ENCODE measurements at places on chromosomes 7 and 10.

GRCh38 chr10:98272656-98273055, 4.7 kb upstream of the LOXL4 start:
- DNase-seq, result no peak

GRCh38 chr7:134798155-134798554, 18.7 kb downstream of the CALD1 start:
- DNase-seq, result no peak

DNA sequence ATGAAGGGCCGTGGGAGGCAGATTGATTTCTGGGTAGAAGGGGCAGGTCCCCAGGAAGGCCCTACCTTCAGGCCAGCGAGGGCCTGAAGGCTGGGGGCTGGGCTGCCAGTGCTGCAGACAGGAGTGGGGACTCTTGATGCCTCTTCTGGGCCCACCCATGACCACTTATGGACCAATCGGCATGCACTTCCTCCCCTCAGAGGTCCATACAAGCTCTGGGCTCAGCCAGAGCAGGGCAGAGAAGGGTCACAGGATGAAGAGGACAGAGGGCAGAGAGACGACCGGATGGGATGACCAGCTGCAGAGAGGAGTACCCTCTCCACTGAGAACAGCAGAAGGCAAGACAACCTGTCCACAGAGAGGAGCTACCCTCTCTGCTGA, 120.1 kb downstream of the DYNC2I1 start:
- DNase-seq, result no peak

- DNase-seq, result no peak
These were observed 39.4 kb upstream of the ARHGAP21 start for GRCh38 chr10:24762966-24763623.

GRCh38 chr7:12729112-12729511, 41.7 kb downstream of the ARL4A start:
- no peak for DNase-seq

DNA sequence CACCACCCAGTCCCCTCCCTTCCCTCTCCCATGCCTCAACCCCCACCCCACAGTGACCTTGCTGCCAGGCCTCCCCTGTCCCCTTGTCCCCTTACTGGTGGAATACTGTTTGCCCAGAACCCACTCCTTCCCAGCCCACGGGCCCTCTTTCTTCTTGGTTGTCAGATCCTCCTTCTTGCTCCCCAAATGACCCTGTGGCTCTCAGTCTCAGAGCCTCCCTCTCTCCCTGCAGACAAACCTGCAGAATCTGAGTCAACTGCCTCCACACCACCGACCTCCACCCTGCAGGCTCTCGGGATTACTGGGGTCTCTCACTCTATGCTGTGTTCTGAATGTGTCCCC, 47.5 kb downstream of the HSPA12A start:
- DNase-seq, result no peak
